Stimulated activated CD8-positive, alpha-beta memory T cell treated with anti-CD3 and anti-CD28 coated beads, Interleukin-15, amount 100 ng/mL, for 24 hours (primary cell): ENCODE measurements at places on chromosomes 6 and 20.

- DNase-seq = no peak
Measured at GRCh38 chr6:140478631-140479030, 1104.2 kb upstream of the CITED2 start.

DNA sequence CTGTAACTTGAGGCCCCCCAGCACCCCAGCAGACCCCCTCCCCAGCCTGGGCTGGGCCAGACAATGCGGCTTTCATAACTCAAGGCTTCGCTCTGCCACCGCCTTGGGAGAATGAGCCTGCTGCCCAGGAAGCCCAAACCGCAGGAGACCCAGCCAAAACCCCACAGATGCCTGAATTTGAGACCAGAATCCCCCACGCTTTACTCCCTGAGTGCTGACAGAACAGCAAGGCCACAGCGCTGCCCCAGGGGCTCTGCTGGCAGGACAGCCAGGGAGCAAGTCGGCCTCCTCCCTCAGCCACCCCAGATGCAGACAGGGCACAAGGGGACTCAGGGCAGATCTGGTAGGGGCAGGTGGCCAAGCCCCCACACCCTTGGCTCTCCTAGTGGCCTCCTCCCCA lies 2.2 kb downstream of the MDFI start:
- DNase-seq = no peak

- no peak for DNase-seq
Measured at GRCh38 chr6:21610341-21610740, 16.8 kb downstream of the SOX4 start.

DNA sequence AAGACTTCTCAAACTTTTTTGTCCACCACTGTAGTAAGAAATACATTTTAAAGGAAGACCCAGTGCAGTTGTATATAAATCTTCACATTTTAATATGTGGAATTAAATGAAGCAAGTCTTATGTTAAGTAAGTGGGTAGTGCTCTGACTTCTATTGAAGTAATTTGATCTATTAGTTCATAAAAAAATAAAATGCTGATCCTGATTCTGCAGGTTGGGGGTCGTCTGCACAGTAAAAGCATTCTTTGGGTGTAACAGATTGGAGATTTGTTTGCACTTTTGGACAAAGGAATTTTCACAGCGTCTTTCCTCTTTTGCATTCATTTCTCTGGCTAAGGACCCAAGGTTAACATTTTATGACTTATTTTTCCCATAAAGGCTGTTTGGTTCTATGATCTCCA lies 106.8 kb downstream of the RNF144B start:
- no peak for DNase-seq

DNA sequence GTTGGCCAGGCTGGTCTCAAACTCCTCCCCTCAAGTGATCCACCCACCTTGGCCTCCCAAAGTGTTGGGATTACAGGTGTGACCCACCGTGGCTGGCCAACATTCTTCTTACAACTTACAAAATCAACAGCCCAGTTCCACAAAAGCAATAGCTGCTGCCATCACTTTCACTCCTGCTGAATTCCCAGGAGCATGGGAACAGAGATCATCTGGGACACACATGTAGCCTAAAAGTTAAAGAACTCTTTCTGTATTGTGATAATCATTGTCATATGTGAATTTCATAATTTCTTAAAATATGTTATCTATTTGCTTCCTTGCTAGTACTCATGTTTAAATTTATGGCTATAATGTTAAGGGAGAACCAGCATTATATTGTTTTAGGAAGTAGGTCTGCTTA lies 51.7 kb downstream of the NCOA6 start:
- DNase-seq = no peak

DNA sequence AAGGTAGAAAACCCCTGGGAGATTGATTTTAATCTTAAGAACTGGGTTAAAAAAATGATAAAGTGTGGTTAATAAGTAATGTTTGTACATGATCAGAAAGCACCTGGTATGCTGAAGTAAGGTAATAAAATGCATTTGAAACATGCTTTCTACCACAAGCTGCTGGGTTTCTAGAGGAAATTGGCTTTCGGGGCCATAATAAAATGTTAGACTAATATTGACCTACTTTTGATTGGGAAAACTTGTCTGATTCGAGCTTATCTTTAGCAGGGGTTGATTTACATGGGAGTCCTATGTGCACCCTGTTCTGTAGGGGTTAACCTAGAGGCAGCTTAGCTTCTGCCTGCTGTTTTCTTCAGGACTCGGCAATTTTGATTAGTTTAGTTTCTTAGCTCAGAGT lies 50.5 kb downstream of the CRYBG1 start:
- DNase-seq = no peak

DNA sequence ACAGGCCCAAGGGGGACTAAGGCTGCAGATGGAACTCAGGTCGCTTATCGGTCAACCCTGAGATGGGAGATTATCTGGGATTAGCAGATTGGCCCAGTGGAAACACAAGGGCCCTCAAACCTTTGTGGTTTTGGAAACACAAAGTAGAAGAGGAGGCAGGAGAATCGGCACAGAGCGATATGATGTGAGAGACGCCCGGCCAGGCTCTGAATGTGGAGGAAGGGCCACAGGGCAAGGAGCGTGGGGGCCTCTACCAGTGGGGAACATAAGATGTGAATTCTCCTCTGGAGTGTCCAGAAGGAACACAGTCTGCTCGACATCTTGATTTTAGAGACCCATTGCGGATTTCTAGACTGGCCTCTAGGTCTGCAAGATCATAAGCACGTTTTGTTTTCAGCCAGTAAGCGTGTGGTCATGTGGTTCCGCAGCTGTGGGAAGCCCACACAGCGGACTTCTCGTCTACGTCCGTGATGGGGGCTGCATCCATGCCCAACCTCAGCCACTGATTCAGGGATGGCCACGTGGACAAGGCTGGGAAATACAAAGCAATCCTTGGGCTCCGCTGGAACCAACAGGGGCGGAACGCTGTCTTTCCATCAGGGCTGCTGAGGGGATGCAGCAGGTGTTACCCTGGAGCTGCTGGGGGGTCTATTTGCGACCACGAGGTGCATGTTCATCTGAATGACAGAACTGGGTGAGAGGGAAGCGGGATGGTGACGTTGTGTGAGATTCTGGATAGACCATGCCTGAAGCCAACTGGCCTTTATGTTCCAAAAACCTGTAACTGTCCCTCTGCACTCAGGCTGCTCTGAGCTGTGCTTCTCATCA lies 127.6 kb upstream of the PMEPA1 start:
- no peak for DNase-seq

DNA sequence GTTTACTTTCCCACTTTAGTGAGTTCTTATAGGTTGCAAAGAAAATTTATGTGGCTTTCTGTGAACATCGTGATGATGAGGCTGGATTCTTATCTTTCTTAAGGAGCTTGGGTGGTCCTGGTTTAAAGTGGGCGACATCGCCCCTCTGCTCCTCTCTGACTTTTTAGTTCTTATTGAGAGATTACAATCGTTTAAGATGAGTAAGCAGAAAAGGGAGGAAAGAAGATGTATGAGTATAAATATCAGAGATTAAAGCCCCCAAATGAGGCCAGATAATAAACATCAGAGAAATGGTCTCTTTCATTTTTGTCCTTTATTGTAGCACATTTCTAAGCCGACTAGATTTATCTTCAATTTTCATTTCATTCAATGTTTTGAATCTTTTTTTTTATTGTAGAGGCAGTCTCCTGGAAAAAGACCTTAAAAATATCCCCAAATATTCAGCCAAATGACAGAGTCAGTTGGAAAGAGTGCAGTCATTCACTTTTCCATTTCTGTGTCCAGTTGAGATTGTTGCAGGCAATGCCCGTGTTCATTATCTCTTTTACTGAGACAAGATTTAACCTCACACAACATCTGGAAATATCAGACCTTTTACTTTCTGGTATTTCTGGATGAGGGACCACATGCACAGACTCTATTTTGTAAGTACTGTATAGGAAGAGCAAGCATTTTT lies 62.0 kb upstream of the PDE7B start:
- DNase-seq = no peak

- no peak for DNase-seq
Measured at GRCh38 chr6:33819021-33819420, 15.2 kb upstream of the MLN start.

DNA sequence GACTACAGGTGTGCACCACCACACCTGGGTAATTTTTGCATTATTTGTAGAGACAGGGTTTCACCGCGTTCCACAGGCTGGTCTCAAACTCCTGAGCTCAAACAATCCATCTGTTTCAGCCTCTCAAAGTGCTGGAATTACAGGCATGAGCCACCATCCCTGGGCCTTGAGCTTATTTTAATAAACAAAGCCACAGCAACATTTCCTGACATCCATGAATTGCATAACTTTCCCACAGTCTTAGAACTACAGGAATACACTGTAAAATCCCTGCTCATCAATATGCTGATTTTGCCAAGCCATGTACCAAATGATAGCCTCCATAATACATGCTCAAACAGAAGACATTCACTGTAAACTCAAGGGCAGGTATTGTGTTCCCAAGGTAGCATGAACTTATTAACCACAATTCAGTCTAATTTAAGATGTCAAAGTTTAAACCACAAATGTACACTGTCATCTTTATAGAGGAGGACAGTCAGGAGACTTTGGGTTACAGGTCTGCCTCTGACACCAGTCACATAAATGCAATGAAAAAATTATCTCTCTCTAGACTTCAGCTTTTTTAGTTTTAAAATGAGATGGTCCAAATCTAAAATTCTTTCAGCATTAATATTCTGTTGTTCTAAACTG lies 40.0 kb downstream of the NUDT3 start:
- DNase-seq = no peak

DNA sequence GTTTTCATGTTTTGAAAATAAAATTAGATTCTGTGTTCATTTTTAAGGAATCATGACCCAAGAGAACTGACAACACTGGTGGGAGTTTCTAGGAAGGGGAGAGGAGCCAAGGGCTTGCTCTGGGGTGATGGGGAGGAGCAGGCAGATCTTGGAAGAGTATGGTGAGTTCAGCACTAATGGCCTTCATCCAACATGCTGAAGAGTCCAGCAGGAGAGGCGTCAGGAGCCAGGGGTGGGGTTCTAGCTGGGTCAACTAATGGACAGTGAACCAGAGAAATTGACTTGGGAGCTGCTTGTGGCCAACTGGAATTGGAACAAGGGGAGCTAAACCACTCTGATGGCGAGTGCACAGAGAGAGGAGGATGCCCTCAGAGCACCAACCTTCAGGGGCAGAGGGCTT lies 107.1 kb downstream of the MRPL14 start:
- DNase-seq = no peak

DNA sequence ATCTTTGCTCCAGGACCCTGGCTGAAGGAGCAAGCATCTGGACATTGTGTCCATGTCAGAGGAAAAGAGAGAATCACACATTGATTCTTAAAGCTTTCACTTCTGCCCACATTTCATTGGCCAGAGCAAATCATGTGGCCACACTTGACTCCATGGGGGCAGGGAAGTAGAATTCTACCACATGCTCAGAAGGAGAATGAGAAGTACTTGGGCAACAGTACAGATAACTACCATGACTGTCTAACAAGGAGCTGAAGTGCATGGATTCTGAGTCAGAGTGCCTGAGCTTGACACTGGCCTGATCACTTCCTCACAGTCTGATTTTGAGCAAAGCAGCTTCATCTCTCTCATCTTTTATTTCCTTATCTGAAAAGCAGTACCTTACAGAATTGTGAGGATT lies 38.6 kb downstream of the GHRH start:
- no peak for DNase-seq

GRCh38 chr6:166627033-166627874 lies at the start of gene RPS6KA2:
Gene RPS6KA2 (minus strand): TSS chr6:166627251. CDS start chr6:166627019, 232 bp downstream.
- peak; percentile 100 for DNase-seq

GRCh38 chr20:35328689-35329088 lies 36.5 kb upstream of the FAM83C start:
- DNase-seq = no peak

- DNase-seq = no peak
Measured at GRCh38 chr6:149962461-149963211, 1.1 kb upstream of the ULBP1 start.

GRCh38 chr6:110949679-110950285 lies 8.7 kb upstream of the GTF3C6 start:
- DNase-seq = no peak

DNA sequence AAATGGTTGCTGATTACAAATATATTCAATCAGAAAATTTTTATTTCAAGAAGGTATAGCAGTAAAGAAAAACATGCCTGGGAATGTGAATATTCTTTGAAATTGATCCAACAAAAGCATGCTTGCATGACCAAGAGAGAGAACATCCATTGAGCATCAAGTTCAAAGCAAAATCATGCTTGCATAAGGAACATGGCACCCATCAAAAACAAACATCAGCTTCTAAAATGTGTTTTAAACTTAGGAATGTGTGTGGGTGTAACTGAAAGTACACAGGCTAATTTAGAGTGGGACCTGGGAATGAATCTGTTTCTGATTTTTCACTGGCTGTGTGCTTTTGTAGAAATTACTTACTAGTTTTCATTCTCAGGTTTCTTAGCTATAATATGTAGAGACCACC lies 5.6 kb downstream of the SLC17A5 start:
- DNase-seq = no peak

DNA sequence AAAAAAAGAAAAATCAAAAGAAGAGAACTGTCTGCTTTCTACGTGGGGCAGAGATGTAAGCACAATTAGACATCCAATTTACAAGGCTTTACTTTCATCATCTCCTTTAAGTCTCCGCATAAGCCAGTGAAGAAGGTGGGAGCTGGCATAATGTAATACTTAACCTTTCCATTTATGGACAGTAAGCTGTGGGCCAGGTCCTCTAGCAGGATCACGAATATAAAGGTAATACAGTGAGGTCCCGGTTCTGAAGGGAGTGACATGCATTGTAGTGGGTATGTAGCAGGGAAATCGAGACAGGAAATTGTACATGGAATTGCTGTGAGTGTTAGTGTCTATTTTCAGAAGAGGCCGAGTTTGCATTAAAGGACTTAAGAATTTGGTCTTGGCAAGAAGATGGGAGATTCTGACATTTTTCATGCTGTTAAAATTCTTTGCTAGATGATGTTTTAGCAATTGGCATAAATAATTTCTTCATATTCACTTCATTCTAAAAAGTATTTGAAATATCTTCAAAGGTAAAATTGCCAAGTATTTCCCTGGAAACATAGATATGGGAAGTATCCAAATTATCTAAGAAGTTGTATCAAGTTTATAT lies 20.4 kb upstream of the POPDC3 start:
- no peak for DNase-seq

DNA sequence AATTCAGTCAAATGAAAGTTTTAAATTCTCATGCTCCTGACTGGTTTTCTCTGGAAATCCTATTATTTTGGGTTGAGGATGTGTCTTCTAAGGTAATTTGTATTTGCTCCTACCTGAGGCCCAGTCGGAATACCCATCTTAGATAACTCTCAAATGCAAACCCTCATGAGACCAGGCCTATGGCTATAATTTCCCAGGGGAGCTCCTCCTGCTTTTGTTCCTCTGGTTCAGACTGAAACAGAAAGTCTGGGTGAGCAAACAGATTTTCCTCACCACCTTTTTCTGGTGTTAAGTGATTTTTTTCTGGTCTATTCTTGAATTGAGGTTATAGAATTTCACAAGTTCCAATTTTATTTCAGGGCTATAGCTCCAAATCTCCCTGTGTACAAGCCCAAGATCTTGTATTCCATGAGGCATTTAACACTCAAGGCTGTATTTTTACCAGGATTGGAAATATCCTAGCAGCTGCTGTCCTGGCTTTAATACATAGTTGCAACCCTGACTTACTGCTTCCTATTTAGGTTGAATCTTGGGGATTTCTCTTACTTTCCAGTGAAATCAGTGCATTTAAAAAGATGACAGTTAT lies 169.1 kb upstream of the PTCHD4 start:
- no peak for DNase-seq
